ENCODE measurements at places on chromosomes 7 and 10.

GRCh38 chr7:84200859-84201258 is 6.3 kb upstream of the SEMA3A start:
- H3K4me3 ChIP-seq, result no peak overlapping the region
- H3K4me1 ChIP-seq, result peaks cover 7% of the 10 kb centered on the region
- no peaks in the 10 kb centered on the region for H3K36me3 ChIP-seq
- no peak for DNase-seq

GRCh38 chr7:30561389-30561788 is 33.3 kb upstream of the GARS1 start:
- H3K27me3 ChIP-seq, result no peaks in the 10 kb centered on the region
- no peak for DNase-seq
- no peak overlapping the region for H3K4me3 ChIP-seq
- H3K27ac ChIP-seq, result no peak overlapping the region

- peaks cover 69% of the 10 kb centered on the region for H3K4me1 ChIP-seq
- peaks cover 52% of the 10 kb centered on the region for H3K36me3 ChIP-seq
- H3K4me3 ChIP-seq, result no peak overlapping the region
- peak overlapping the region; percentile 16 for H3K27ac ChIP-seq
- H3K27me3 ChIP-seq, result no peaks in the 10 kb centered on the region
Observed at GRCh38 chr7:150734254-150734653, 3.0 kb upstream of the GIMAP5 start.

DNA sequence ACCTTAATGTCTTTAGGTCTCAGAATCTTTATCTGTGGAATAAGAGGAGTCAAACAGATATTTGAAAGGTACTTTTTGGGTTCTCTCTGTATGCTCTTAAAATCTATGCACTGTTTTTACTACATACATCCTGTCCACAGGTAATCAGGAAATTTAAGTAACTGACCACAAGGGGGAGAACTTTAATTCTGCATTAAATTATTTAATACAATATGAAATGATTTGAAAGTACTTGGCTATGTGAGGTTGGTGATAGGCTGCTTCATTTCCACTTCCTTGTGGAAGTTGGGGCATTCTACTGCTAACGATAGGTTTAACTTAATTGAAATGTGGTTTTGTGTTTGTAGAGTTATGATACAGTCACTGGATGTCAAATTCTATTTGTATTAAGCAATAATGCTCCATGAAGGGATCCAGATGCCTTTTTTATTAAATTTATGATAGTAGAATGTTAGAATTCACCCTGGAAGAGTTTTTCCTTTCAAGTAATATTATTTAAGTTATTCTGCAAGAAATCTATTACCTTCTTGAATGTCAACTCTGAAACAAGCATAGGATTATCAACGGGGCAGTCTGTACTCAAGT is 6.0 kb downstream of the TEX47 start:
- DNase-seq, result no peak
- no peaks in the 10 kb centered on the region for H3K27me3 ChIP-seq
- no peaks in the 10 kb centered on the region for H3K4me1 ChIP-seq

- peak overlapping the region; percentile 84 for H3K27ac ChIP-seq
- DNase-seq, result no peak
- peak overlapping the region; percentile 70 for H3K4me3 ChIP-seq
- H3K36me3 ChIP-seq, result peaks cover 36% of the 10 kb centered on the region
- peaks cover 4% of the 10 kb centered on the region for H3K27me3 ChIP-seq
Observed at GRCh38 chr7:66630531-66630930, 1.9 kb downstream of the KCTD7 start.

DNA sequence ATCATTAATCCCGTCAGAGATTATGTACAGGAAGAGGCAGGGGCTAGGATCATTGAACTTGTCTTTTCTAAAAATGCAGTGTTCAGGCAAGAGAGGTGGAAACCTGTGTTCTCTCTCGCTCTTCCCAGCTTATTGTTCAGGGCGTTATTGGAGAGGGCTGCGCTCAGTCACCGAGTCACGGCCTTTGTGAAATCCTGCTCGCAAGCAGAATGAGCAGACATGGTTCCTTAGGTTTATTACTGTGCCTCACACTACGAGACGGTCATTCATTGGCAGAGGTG is 631 bp upstream of the PRKRIP1 start:
- peak overlapping the region; percentile 90 for H3K4me3 ChIP-seq
- no peak for DNase-seq
- H3K4me1 ChIP-seq, result peaks cover 24% of the 10 kb centered on the region
- H3K36me3 ChIP-seq, result peaks cover 19% of the 10 kb centered on the region

GRCh38 chr10:46002916-46003693 is 27.3 kb downstream of the NCOA4 start:
- no peak overlapping the region for H3K4me3 ChIP-seq
- DNase-seq, result no peak
- peaks cover 66% of the 10 kb centered on the region for H3K36me3 ChIP-seq
- no peaks in the 10 kb centered on the region for H3K27me3 ChIP-seq
- peaks cover under 1% of the 10 kb centered on the region for H3K4me1 ChIP-seq

DNA sequence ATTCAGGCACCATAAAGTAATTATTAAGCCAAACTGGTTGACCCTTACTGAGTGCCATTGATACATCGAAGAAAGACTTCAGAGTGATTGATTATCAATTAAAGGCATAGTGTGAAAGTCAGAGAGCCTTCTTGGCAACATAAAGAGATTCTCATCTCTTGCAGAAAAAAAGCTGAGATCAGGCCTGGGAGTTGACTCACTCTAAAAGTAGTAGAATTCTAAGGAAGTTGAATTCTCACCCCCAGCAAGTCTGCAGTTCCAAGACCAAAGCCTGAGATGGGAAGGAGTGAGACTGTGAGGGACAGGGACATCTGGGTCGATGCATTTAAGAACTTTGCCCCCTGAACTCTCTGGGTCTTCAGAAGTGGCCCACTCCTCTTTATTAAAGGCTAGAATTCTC is 21.6 kb upstream of the ERCC6 start:
- H3K4me3 ChIP-seq, result no peak overlapping the region
- no peaks in the 10 kb centered on the region for H3K36me3 ChIP-seq
- no peak overlapping the region for H3K27ac ChIP-seq
- DNase-seq, result no peak
- H3K27me3 ChIP-seq, result peaks cover 14% of the 10 kb centered on the region

DNA sequence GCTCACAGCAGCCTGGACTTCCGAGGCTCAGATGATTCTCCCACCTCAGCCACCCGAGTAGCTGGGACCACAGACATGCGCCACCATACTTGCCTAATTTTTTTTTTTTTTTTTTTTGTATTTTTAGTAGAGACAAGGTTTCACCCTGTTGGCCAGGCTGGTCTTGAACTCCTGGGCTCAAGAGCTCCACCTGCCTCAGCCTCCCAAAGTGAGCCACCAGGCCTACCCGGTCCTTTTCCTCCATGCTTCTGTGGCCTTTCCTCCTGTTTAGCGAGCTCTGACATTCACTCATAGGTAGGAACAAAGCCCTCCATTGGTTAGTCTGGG is 50.1 kb upstream of the SRPK2 start:
- no peaks in the 10 kb centered on the region for H3K4me1 ChIP-seq
- H3K36me3 ChIP-seq, result no peaks in the 10 kb centered on the region
- no peak overlapping the region for H3K4me3 ChIP-seq
- no peak overlapping the region for H3K27ac ChIP-seq
- DNase-seq, result no peak

GRCh38 chr10:81498011-81498551 is 376.9 kb upstream of the NRG3 start:
- H3K27me3 ChIP-seq, result no peaks in the 10 kb centered on the region
- H3K4me1 ChIP-seq, result no peaks in the 10 kb centered on the region
- no peak overlapping the region for H3K27ac ChIP-seq
- no peak for DNase-seq
- no peaks in the 10 kb centered on the region for H3K36me3 ChIP-seq

DNA sequence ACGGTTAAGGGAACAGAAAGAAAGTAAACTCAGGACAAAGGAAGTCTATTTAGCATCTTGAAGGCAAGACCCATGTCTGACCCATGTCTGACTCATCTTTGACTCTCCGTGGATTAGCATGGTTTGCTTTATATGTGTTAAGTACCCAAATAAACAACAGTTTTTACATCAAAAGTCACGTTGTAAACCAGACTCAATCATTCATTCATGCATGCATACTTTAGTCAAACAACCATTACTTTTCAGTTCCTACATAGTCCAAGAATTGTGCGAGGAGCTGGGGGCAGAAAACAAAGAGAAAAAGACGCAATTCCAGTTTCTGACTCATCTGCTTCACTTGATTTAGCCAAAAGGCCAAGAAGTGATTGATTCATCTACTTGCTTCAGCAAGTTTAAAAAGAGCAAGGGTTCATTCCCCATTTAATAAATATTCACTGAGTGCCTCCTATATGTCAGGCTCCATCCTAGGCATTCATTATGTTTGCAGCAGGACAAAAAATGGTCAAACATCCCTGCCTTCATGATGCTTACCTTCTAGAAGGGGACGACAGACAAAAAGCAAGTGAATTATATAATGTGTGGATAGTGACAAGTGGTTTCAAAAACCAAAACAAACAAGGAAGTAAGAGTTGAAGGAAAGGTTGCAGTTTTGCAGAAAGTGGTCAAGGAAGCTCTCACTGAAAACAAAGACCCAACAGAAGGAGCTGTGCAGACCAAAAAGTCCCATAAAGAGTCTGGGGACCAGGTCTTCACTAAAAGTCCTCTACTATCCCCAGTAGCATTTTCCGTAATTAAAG is 116.2 kb downstream of the FAM107B start:
- peaks cover 86% of the 10 kb centered on the region for H3K4me1 ChIP-seq
- no peak for DNase-seq
- H3K27ac ChIP-seq, result peak overlapping the region; percentile 95
- no peaks in the 10 kb centered on the region for H3K27me3 ChIP-seq
- peaks cover 34% of the 10 kb centered on the region for H3K36me3 ChIP-seq

- H3K4me3 ChIP-seq, result peak overlapping the region; percentile 96
- peak overlapping the region; percentile 92 for H3K27ac ChIP-seq
- DNase-seq, result peak; percentile 37
Observed at GRCh38 chr7:88217675-88218428, 2.0 kb downstream of the SRI start.

DNA sequence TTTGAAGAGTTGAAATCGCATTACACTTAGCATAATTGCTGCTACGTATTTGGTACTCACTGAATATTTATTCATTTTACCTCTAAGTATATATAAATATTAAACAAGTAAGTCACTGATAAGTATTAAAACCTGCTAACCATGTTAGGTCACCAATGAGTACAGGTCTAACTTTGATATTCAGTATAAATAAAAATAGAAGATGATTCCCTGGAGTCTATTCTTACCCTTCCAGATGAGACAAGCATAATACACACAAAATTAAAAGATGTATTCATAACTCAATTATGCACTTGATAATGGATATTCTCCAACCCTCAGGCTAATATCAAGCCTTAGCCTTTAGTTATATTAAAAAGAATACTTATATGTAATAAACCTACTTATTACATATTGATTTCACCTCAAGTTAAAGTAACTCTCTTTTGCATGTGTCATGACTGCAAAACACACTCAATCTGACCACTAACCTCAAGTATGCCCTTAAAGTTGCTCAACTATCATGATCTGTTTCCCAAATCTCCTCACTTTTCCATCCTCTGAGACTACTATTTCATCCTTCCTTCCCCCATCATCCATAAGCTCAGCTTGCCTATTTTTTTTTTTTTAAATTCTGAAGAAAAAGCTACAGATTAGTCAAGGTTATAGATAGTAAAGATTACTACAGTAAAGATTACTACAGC is 46.8 kb downstream of the IPMK start:
- H3K4me3 ChIP-seq, result no peak overlapping the region
- no peak overlapping the region for H3K27ac ChIP-seq
- no peaks in the 10 kb centered on the region for H3K4me1 ChIP-seq
- H3K27me3 ChIP-seq, result no peaks in the 10 kb centered on the region
- peaks cover 13% of the 10 kb centered on the region for H3K36me3 ChIP-seq

GRCh38 chr7:106720641-106721040 is 59.7 kb upstream of the CCDC71L start:
- H3K36me3 ChIP-seq, result no peaks in the 10 kb centered on the region
- H3K27me3 ChIP-seq, result no peaks in the 10 kb centered on the region
- no peak overlapping the region for H3K4me3 ChIP-seq

GRCh38 chr7:50661345-50662040 is 96.3 kb upstream of the DDC start:
- peaks cover 66% of the 10 kb centered on the region for H3K4me1 ChIP-seq
- DNase-seq, result peak; percentile 45
- no peaks in the 10 kb centered on the region for H3K27me3 ChIP-seq
- H3K36me3 ChIP-seq, result peaks cover 2% of the 10 kb centered on the region
- H3K27ac ChIP-seq, result peak overlapping the region; percentile 92

GRCh38 chr10:6204063-6204340 is 1.3 kb downstream of the PFKFB3 start:
- peaks cover 18% of the 10 kb centered on the region for H3K36me3 ChIP-seq
- no peaks in the 10 kb centered on the region for H3K27me3 ChIP-seq
- peaks cover 46% of the 10 kb centered on the region for H3K4me1 ChIP-seq
- peak overlapping the region; percentile 98 for H3K4me3 ChIP-seq
- H3K27ac ChIP-seq, result peak overlapping the region; percentile 96
- peak; percentile 69 for DNase-seq

- DNase-seq, result no peak
- no peak overlapping the region for H3K27ac ChIP-seq
- H3K4me1 ChIP-seq, result peaks cover 5% of the 10 kb centered on the region
Observed at GRCh38 chr7:148419856-148420832, 170.4 kb upstream of the C7orf33 start.

- H3K36me3 ChIP-seq, result no peaks in the 10 kb centered on the region
- H3K4me3 ChIP-seq, result no peak overlapping the region
- H3K4me1 ChIP-seq, result peaks cover 2% of the 10 kb centered on the region
- H3K27ac ChIP-seq, result no peak overlapping the region
- H3K27me3 ChIP-seq, result peaks cover 10% of the 10 kb centered on the region
- no peak for DNase-seq
Observed at GRCh38 chr7:141290973-141291372, 217.1 kb downstream of the TMEM178B start.

DNA sequence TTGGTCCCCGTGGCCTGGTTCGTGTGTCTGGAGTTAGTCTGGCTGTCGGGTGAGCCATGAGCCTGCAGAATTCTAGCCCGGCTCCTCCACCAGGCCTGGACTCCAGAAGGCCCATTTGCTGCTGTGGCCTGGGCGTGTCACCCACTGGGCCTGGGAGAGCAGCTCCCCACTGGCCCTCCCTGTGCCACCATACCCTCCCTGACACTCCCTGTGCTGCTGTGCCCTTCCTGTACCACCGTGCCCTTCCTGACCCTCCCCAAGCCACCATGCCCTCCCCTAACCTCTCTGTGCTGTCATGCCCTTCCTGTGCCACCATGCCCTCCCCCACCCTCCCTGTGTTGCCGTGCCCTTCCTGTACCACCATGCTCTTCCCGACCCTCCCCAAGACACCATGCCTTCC is 39.1 kb upstream of the DIP2C start:
- H3K4me3 ChIP-seq, result no peak overlapping the region
- DNase-seq, result no peak
- no peak overlapping the region for H3K27ac ChIP-seq
- no peaks in the 10 kb centered on the region for H3K36me3 ChIP-seq
